ENCODE measurements at places on chromosomes 1 and 21.
A peak's percentile ranks its signal among the peaks of the same experiment; 100 is the strongest.

- no peak for DNase-seq
These were observed 32.7 kb upstream of the ASB17 start for GRCh38 chr1:75964760-75965408.

GRCh38 chr21:36092681-36093080 lies 22.9 kb downstream of the CBR1 start:
- no peak for DNase-seq

DNA sequence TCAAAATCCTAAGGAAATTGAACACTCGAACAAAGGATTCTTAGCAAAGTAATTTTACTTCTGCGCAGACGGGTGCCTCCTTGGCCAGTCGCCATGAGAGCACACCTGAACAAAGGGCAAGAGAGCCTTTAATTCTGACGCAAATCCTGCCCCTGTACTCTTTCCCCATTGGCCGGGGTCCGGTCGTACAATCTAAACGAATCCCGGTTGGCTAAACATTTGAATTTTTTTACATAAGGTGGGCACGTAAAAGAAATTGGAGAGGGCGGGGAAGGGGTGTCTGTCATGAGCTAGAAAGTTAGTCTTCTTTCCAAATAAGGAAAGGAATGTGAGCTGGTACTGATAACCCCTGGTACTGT lies 8.2 kb upstream of the IL22RA1 start:
- DNase-seq = peak; percentile 95

DNA sequence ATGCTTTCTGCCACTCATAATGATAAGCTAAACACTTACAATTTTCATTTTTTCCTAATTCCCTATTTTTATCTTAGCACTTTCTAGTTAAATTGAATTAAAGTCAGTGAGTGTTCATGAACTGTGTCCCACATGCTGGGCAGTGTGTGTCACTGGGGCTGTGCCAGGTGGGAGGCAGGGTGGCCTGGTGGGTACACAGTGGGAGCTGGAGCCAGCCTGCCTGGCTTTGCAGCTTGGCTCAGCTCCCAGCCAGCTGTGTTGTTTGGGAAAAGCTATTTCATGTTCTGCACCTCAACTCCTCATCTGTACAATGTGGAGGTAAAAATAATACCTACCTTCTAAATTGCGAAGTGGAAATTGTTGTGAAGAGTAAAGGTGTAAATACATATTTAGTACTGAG lies 238.4 kb downstream of the PLA2G4A start:
- DNase-seq = no peak

DNA sequence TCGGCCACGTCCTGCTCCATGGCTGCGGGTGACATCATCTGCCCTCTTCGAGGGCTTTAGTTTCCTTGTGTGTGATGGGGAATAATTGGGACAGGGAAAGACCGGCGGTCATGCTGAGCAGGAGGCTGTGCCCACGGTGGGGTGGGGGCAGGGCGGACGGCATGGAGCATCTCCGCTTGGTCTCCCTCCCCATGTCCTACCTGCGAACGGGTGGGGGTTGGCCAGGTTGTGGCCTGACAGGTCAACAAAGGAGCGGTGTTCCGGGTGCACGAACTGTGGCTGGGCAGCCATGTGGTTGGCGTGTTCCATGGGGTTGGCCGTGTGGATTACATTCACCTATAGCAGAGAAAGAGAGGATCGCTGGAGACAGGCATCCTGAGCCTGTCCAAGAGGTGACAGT lies 80.0 kb downstream of the PIK3CD start:
- DNase-seq = no peak

DNA sequence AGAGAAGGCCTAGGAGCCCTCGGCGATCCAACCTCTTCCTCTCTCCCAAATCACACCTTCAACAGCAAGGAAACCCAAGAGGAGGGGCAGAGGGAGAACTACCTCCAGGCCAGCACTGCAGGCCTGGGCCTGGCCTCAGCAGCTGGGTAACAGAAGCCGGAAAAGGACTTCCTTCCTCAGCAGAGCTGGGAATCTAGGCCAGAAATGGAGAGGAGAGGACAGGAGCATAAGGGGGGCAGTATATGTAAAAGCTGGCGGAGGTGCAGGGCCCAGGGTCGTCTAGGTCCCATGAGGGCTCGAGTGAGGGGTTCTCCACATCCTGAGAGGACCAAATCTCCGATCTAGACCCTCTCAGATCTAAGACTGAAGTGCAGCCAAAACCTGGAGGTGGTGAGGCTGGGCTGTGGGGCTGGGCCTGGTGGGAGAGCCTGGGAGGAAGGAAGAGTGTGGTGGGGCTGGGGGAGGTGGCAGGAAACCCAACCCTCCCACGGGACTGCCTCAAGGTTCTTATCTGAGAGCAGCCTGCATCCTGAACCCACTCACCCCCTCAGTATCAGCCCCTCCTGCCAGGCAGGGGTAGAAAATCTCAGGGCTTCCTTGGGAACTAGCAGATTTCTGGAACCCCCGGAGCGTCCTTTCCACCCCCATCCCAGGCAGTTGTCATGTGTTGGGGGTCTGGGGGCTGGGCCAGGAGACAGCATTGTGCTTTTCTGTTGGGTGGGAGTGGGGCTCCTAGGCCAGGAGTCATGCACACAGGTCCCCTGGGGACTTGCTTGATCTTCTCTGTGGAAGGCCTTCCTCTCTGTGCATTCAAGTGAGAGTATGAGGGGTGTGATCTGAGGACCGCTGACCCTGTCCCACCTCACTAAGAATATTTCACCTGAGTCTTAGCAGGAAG lies 33.0 kb downstream of the PIK3C2B start:
- DNase-seq = no peak

DNA sequence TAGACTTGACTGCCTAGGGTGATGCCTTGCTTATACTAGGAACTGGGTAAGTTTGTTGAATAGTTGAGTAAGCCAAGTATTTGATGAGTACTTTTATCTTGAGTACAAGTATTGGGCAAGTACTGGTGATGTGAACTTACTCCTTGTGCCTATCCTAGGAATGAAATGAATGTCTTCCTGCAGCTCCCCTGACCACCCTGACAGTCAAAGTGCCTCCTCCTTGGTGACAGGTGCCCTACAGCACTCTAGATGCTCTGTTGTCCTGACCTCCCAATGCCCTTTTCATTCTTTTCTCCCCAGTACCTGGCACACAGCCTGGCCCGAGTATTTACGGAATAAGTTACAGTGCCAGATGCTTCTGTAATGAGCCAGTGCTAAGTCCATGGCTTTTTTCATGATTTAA lies 25.5 kb downstream of the PCSK9 start:
- DNase-seq = no peak

- no peak for DNase-seq
These were observed 112.3 kb upstream of the GADD45A start for GRCh38 chr1:67572594-67573221.

DNA sequence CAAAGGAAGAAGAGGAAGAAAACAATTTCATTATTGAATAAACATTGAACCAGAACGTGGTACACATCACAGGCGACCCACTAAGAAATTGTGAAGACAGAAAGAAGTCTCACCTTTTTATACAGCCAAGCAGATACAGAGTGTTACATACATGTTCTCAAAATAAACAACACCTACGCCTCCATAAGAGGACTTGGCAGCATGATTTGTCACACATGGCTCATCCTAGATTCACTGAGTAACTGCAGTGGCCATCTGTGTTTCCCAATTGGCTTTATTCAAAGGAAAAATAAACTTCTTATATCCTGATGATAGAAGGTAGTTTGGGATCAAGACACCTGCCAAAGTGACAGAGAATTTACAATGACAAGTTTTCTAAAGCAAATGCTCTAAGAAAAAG lies 7.6 kb upstream of the KRTAP19-8 start:
- no peak for DNase-seq

DNA sequence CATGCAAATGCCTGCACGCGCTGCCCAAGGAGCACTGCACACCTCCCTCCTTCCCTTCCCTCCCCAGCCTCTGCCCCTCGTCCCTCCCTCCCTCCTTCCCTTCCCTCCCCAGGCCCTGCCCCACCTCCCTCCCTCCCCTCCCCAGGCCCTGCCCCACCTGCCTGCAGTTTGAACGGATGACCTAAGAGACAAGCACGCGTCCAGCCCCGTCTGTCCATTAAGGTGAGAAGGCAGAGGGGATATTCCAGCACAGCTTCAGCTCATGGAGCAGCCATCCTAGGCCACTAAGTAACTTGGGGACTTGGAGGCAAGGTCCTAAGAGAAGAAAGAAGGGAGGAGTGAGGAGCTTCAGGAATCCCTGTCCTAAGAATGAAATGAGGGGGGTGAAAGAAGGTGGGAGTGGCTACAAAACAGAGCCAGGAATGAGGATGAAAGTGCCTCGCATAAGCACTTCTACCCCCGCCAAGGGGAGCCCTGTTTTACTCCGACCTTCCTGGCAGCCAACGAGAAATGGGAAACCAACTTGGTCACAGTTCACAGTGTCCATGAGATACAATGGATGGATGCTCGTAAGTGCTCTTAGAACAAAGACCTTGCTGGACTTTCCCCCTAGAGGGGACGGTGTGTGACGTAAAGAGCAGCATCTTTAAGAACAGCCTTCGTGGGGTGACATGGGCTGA lies 21.3 kb upstream of the EFHD2 start:
- no peak for DNase-seq

DNA sequence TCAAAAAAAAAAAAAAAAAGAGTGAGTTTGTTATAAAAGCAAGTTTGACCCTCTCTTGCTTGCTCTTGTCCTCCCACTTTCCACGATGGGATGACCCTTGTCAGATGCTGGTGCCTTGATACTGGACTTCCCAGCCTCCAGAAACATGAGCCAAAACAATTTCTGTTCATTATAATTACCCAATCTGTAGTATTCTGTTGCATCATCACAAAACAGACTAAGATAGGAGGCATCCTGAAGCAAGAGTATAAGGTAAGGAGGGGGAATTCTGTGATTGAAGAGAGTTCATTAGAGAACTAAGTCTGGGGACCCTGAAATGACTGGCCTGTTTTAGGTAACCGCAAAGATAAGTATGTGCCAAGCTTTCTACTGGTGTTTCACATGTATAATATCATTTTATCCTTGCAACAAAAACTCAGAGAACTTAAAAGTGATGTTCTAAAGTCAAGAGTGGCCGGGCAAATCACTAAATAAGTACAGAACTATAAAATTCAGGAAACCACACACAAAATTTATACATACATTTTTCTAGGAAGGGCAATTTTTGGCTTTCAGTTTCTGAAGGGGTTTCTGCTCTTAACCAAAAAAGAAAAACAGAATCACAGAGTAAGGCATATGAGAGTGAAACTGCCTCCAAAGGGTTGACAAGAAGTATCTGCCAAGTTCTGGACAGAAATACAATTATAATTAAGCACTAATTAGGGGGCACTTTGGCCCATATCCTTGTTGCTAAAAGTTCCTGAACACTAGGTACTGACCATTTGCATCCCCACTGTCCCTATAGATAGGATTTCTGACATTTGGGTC lies 14.0 kb downstream of the DNALI1 start:
- DNase-seq = no peak

- no peak for DNase-seq
These were observed 23.2 kb downstream of the INSL5 start for GRCh38 chr1:66777831-66778230.

GRCh38 chr21:25983745-25984144 lies 186.8 kb downstream of the APP start:
- DNase-seq = no peak

GRCh38 chr21:44484498-44485253 lies 29.4 kb downstream of the LRRC3 start:
- no peak for DNase-seq

GRCh38 chr1:116628448-116628847 lies 39.1 kb downstream of the IGSF3 start:
- no peak for DNase-seq

Data from iPS DF 19.7 (cell line).